ENCODE measurements at places on chromosomes 2 and 18. TPM values are rescaled to one million over a fixed set of nuclear protein-coding genes. Genes with fewer than 3 reads are reported as not detected.

DSG1 gene
- total RNA-seq = not detected

DYSF gene
- 1.2 TPM for total RNA-seq

C2orf72 gene
- not detected for total RNA-seq

HNMT gene
- total RNA-seq = 32.2 TPM

LAMA1 gene
- 30.1 TPM for total RNA-seq

VWC2L gene
- not detected for total RNA-seq

Measured in fibroblast of the aortic adventitia (primary cell).